Right hindlimb (tissue), 1 donor: ENCODE measurements at places on chromosomes 7 and 10.

- no peak for DNase-seq
Measured at GRCh38 chr10:90417029-90417428, 440.8 kb downstream of the HTR7 start.

DNA sequence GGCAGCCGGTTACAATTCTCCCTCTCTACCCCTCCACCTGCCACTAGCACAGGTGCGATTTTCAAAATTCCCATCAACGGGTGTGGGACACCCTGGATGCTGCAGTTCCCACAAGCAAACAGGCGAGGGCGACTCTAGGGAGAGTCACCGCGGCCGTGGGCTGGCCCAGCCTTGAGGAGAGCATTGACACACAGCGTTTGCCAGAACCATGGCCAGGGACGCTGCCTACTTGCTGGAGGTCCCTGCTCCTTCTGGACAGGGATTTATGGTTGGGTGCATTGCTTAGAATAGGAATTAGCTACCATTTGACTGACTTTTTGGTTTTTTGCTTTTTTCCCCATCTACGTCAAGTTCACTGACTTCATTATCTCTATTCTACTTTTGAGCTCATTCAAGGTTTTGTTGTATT lies 19.0 kb upstream of the CLDN4 start:
- DNase-seq = peak; percentile 45

DNA sequence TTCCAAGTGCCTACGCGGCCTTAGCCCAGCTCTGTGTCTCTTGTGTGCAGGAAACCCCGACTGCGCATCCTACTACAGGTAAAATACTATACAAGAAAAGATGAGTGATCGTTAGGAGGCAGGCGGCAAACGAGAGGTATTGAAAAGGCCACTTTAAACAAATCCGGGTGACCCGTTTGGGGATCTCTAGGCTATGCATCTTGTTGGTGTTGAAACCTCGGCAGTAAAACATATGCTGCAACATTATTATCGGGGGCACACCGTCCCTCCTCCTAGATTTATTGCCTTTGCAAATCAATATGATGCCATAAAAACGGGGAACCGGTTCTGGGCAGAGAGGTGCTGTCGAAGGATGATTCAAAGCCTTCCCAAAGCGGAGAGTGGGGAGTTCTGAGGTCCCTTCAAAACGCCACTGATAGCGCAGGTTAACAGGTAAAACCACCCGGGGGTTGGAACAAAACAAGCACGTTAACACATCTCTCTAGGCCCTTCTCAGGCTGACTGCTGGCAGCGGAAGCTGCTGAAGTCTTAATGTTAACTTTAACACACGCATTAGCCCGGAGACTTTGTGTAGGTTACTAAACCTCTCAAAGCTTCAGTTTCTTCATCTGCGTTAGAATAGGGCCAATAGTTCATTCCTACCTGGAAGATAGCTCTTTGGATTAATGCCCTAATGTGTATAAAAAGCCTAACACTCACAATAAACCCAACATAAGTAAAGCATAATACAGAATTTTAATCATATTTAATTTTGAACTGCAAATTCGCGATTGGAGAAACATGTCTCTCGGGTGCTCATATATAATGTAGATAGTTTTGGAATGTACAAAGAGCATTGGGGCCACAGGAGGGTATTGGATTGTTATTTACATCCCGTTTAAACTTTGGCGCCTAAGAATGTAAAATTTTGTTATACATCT lies 2.6 kb upstream of the TBX20 start:
- DNase-seq = peak; percentile 24

DNA sequence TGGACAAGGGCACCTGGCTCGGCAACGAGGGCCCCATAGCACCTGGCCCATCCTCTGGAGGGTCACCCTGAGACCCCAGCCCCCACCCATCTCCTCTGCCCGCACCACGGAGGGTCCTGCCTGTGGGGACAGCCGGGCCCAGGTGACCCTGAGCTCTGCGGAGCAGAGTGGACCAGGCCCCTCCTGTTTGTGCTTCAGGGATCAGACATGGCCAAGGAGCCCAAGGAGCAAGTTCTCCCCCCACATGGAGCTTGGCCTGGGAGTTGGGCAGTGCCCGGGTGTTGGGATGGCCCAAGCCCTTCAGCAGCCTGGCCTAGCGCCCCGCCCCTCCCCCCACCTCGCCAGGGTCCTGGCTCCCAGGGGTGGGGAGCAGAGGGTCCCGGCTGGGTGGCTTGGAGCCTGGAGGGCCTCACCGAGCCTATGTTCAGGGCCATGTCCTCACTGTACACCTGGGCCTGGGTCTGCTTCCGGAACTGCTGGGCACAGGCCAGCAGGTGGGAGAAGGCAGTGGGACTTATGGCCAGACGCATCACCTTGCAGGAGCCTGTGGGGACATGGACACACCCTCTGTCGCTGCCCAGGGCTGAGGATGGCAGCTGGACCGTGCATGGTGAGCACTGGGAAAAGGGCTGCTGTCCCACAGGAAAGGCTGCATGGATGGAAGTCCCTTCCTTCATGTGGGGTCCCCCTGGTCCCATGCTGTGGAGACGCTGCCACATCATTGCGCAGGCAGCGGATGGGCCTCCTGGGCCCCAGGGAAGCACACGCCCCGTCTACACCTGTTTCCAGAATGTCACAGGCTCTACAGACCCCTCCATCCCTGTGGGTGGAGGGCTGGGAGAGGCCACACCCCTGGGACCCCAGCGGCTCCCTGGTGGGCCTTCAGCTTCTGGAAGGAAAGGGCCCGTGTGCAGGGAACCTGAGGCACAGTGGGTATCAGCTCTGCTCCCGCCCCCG lies 49.2 kb upstream of the NKX6-2 start:
- DNase-seq = no peak

DNA sequence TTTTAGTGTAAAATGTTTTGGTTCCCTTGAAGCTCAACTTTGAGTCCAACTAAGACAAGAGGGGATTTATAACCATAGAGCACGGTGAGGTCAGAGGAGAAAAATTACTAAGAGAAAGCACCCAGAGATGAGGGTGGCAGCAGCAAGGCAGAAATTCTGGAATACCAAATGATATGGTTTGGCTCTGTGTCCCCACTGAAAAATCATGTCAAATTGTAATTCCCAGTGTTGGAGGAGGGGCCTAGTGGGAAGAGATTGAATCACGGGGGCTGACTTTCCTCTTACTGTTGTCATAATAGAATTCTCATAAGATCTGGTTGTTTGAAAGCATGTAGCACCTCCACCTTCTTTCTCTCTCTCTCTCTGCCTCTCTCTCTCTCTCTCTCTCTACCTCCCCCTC lies 19.4 kb upstream of the AKR1C1 start:
- DNase-seq = no peak

DNA sequence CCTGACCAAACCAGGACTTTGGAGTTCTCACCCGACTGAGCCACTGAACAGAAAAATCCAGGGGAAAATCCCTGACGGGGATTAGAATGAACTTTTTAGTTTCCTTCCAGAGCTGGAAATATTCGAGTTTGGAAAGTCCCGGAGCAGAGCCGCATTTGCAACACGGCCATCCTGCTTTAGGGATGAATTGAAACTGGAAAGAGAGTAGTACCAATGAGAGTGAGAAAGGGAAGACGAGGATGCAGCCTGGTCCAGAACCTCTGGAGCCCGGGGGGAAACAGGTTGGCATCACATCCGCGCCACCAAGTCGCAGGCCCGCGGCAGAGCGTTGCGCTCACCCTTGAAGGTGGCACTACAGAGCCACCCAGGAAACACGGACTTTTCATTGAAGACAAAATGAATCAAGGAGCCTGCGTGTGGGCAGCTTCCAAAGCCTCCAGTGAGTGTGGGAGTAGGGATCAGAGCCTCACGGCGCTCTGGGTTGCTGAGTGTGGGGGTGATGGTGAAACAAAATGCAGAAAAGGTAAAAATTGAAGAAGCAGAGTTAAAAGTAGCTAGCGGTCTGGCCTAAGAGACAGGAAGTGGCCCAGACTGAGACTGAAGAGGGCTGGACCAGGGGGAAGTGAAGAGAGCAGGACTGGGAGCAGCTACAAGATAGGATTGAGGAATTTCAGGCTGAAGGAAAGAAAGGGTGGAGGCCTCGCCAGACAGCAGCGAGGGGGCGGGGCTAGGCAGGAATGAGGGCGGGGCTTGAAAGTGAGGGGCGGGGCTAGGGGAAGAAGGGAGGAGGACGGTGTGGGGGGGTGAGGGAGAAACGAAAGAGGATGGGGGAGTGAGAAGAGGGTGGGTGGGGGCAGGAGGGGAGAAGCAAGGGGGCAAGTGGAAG lies 1.8 kb downstream of the SMURF1 start:
- peak; percentile 82 for DNase-seq

DNA sequence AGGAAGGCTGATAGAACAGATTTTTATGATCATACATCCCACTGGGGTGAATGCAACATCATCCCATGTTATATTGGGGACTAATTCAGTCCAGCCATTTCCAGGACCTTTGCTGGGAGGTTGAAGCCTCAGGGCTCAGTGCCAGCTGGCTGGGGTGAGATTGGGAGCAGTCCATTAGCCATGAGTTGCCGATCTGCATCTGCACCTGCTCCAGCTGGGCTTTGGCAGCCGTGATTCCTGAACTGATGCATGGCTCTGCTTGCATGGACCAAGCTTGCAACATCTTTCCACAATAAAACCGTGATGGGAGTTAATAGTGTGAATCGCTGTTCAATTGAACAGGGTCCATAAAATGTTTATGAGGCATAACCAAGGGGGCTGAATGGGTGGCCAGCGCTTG lies 346.9 kb downstream of the TYW1 start:
- DNase-seq = peak; percentile 59

DNA sequence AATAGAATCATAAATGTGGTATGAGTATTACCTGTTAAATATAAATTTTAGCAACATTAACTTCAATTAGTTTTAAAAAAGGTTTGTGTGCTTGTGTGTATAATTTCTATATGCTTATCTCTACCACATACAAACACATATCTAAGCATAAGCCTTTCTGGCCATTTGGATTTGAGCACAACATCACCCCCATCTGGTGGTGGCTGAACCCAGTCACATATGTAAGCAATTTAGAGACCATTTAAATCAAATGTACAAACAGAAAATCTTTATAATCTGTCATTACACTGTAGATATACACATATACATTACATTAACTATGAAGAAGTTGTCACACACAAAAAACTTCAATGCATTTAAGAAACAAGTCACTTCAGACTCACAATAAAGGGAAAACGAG lies 31.7 kb downstream of the GPR22 start:
- DNase-seq = no peak

GRCh38 chr10:85575441-85575840 lies 791.2 kb downstream of the GRID1 start:
- no peak for DNase-seq

- no peak for DNase-seq
Measured at GRCh38 chr7:13276977-13277376, 589.5 kb downstream of the ARL4A start.

GRCh38 chr7:132291481-132291880 lies 284.8 kb downstream of the PLXNA4 start:
- DNase-seq = no peak

DNA sequence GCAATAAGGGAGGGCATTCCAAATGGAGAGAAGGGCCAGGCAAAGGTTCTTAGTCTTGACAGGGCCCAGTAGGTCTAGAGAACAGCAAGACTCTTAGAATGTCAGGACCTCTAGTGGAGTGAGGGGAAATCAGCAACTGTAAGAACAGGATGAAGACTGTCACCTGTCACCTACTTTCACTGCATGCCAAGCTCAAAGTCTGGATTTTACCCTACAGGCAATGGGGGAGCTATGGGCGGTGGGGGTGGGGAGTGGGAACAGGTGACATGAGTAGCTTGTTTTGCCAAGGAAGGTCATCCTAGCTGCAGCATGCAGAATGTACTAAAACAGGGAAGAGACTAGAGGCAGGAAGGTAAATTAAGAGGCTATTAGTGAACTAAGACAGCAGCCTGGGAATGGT lies 18.3 kb downstream of the GOT1 start:
- no peak for DNase-seq

- DNase-seq = no peak
Measured at GRCh38 chr10:32259551-32259950, 87.4 kb downstream of the EPC1 start.
